ENCODE measurements at places on chromosomes 12 and 14. TPM values are rescaled to one million over a fixed set of nuclear protein-coding genes. Genes with fewer than 3 reads are reported as not detected.

- DNase-seq = no peak
These were observed 16.5 kb upstream of the FIGNL2 start for GRCh38 chr12:51864833-51865670.

DNA sequence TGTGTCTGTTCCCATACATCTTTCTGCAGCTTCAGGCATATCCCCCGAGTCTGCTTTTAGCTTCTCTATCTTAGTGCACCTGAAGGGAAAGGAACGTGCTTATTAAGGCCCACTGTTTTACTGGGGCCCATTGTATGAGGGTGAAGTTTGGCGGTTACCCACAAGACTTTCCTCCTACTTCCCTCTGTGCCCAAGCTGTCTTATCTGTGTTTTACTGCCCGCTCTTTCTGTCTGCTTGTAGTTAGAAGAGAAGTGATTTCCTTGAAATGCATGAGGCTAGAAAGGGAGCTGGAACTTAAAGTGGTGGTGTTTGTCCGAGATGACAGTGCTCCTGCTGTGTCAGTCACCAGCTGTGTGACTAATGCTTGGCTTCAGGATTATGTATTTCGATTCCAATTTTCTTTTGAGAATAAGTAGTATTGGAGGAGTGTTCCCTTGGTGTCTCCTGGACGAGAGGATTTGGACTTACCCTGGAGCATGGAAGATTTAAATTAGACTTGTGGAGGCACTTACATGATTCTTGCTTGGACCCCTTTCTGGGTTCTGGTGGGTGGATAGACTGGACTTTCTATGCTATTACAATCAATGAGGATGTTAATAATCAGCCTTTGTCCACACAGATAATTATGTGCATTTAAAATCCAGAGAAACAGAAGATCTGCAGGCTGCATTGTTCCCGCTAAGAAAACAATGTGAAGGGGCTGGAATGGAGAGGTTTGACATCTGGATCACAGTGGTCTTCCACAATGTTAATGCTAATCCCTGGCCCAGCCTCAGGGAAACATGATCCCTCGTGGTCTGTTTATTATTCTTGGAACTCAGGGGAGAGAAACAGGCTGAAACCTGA, 13.9 kb upstream of the KRT86 start:
- no peak for DNase-seq

GRCh38 chr12:27158297-27158696, 75.9 kb upstream of the C12orf71 start:
- DNase-seq = no peak

GRCh38 chr12:57841445-57841844, 5.1 kb downstream of the CTDSP2 start:
- DNase-seq = no peak

GRCh38 chr12:79294590-79294989, 396.2 kb downstream of the PAWR start:
- no peak for DNase-seq

- DNase-seq = no peak
These were observed 69.4 kb upstream of the PRIMA1 start for GRCh38 chr14:93857500-93858283.

DNA sequence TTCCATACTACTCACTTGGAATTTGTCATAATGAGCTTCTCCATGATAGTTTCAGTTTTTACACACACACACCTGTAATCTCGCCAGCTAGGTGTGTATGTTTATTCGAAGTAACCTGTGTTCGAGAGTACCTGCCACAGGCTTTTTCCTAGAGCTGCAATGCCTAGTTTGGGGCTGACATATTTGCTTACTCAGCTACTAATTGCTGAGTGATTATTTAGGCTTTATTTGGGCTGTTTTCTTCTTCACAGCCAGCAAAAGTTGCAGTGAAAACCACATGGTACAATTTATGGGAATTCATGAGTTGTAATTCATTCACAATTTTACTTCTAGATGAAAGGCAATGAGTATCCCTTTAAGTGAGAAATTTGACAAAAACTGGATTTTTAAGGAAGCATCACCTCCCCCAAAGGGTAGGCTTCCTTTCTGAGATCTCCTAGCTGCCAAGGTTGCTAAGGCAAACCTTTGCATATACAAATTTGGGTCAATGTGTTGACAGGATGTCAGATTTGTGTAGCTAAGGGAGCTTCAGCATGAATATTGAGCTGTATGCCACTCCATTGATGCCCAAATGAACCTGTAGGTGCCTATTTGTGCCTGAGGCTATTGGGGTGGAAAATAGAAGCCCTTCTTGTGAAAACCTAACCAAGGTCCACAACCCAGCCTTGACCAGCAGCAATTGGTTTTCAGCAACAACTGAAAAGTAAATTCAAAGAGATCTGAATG, 108.7 kb upstream of the OTX2 start:
- no peak for DNase-seq

- DNase-seq = no peak
These were observed 1.7 kb upstream of the DGLUCY start for GRCh38 chr14:91112194-91112593.

- no peak for DNase-seq
These were observed 53.7 kb downstream of the KCNC2 start for GRCh38 chr12:75155962-75156361.

DNA sequence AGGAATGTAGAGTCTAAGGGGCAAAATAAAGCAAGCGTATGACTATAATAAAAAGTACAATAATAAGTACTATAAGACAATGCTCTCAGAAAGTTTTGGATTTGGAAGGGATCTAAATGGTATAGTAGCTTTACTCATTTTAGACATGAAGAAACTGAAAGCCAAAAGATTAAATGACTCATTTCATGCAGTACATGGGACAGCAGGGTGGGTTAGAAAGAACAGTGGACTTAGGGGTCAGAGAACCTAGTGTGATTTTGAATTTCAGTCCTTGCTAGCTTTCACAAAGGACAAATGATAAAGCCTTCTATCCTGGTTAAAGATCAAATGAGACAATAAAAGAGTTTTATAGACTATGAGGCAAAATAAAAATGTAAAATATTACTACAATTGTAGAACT, 6.8 kb upstream of the LEMD3 start:
- DNase-seq = no peak

GRCh38 chr12:98446060-98446459, 69.3 kb upstream of the TMPO start:
- no peak for DNase-seq

DNA sequence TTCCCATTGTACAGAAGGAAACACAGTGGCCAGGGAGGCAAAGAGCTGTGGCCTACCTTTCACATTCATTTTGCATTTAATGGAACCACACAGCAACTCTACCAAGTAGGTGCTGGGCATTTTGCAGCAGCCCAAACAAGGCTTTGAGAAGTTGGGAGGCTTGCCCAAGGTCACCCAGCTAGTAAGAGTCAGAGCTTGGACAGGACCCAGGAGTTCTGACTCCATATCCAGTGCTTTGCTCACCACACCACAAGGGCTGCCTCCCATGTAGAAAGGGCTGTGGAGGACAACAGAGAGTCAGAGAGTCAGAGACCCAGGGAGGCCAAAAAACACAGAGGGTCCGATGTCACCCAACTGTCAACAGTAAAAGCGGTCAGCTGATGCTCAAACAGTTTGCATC, 400.2 kb downstream of the BCL11B start:
- no peak for DNase-seq

DNA sequence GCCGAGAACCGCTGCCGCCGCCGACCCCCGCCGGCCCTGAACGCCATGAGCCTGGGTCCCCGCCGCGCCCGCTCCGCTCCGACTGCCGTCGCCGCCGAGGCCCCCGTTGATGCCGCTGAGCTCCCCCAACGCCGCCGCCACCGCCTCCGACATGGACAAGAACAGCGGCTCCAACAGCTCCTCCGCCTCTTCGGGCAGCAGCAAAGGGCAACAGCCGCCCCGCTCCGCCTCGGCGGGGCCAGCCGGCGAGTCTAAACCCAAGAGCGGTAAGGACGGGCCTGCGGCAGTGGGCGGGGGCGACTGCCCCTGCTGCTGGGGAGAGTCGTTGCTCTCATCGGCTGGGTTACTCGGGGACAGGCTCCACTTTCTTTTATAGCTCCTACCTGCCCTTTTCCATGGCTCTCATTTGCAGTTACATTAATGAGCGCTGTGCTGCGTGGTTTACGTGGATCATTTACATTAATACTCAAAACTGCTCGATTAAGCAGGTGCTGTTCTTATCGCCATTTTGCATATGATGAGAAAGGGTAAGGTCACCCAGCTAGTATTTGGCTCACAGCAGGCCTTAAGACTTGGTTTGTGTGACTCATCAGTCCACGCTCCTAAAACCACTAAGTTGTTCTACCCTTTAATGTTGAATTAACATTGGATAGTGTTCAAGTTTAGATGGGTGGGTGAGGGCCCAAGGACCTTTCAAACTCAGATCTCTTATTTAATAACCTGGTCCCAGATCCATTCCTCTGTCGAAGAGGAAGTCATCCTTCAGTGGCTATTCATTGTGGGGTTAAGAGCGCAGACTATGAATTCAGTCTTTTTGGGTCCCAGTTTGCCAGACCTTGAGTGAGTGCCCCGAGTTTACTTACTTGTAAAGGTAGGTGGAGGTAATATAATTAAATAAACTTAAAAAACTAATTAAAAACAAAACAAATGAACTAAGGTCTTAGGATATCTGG, 823 bp downstream of the RNF10 start:
- DNase-seq = peak; percentile 58

GRCh38 chr14:95261616-95262510, 57.8 kb downstream of the CLMN start:
- DNase-seq = peak; percentile 82

GRCh38 chr12:76057326-76057725, 25.8 kb upstream of the PHLDA1 start:
- no peak for DNase-seq

GRCh38 chr12:59710004-59710628, 114.3 kb downstream of the SLC16A7 start:
- DNase-seq = no peak

DNA sequence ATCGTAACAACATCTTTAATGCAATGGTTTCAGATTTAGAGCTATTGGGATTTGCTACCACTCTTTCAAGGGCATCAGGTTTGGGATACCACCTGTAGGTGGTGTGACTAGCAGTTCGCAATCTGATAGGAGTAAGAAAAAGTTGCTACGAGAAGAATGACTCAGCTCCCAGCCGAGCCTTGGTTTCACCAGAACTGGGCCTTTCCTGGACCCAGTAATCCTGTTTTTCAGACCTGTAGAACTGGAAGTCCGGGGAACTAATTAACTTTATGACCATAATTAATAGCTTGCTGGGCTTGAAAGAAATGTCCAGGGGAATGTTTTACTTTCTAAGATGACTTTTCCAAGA, 770 bp downstream of the ABHD4 start:
- no peak for DNase-seq

CFAP54 gene
- 0.13 TPM for total RNA-seq

CPNE6 gene
- 0.40 TPM for total RNA-seq

REP15 gene
- total RNA-seq = 1.0 TPM

KCNJ8 gene
- total RNA-seq = 26.0 TPM

NXPH4 gene
- 0.13 TPM for total RNA-seq

RBMS2 gene
- total RNA-seq = 6.6 TPM

COCH gene
- 0.33 TPM for total RNA-seq
